ENCODE measurements at places on chromosomes 3 and 15.

GRCh38 chr3:42546691-42547213 is 35.0 kb downstream of the SEC22C start:
- peaks cover 12% of the 10 kb centered on the region for H3K4me1 ChIP-seq

DNA sequence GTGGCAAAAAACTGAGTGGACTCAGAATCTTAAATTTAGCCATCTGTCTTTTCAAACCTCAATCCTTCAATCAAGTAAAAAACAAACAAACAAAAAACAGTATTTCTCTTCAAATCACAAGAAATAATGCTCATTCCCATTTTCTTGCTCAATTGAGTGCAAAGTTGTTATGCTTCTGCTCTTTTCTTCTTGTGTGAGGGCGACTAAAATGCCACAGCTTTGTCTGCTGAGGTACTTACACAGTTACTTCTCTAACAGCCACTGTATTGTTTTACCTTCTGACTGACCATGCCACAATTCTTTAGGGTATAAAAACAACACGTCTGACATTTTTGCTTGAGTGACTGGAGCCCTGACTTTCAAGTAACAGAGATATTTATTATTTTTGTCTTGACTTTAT is 617.4 kb downstream of the NAALADL2 start:
- H3K36me3 ChIP-seq, result no peaks in the 10 kb centered on the region
- H3K4me3 ChIP-seq, result no peak overlapping the region
- no peaks in the 10 kb centered on the region for H3K27me3 ChIP-seq
- H3K27ac ChIP-seq, result no peak overlapping the region
- no peak for DNase-seq
- no peaks in the 10 kb centered on the region for H3K4me1 ChIP-seq

DNA sequence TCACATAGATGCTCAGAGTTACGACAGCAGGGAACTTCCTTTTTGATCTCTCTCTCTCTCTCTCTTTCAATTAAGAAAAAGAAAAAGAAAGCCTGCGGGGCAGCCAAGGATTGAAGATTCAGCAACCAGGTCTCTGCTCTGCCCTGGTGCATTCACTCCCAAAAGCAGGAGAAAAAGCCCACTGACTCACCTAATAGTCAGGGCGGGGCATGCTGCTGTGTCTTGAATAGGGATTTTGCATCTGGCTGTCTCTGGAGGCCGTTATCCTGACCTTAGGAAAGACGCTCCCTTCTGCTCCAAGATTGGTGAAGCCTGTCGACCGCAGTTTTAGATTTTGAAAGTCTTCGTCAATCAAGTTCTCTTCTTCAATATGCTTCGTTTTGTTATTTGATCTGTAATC is 20.8 kb upstream of the ITGB5 start:
- no peak overlapping the region for H3K4me3 ChIP-seq
- no peaks in the 10 kb centered on the region for H3K36me3 ChIP-seq
- no peak overlapping the region for H3K27ac ChIP-seq
- H3K27me3 ChIP-seq, result peaks cover 2% of the 10 kb centered on the region

- H3K36me3 ChIP-seq, result no peaks in the 10 kb centered on the region
- H3K27me3 ChIP-seq, result peaks cover 5% of the 10 kb centered on the region
- H3K4me3 ChIP-seq, result no peak overlapping the region
- DNase-seq, result peak; percentile 14
- peak overlapping the region; percentile 96 for H3K27ac ChIP-seq
Observed at GRCh38 chr15:52006702-52007340, 12.2 kb upstream of the MAPK6 start.

GRCh38 chr3:10883478-10884234 is 67.6 kb downstream of the SLC6A11 start:
- H3K4me1 ChIP-seq, result peaks cover 26% of the 10 kb centered on the region
- no peak overlapping the region for H3K4me3 ChIP-seq
- DNase-seq, result peak; percentile 51

DNA sequence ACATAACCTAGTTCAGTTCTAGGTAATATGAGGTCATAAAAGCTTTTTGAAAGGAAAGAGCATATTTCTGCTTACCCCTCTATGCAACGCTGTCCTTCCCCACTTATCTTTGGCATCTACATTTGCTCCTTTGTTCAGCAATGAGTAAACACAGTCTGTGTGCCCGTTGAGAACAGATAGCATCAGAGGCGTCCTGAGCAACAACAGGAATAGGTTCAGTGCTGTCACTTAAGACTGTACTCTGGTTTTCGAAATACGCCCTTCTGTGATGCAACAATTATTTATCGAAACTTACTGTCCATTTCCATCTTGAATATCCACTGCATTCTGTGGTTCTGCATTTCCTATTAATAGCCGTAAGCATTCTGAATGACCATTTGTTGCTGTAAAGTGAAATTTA is 84.4 kb downstream of the BTD start:
- DNase-seq, result no peak
- peaks cover 2% of the 10 kb centered on the region for H3K4me1 ChIP-seq
- no peaks in the 10 kb centered on the region for H3K27me3 ChIP-seq
- no peak overlapping the region for H3K4me3 ChIP-seq

DNA sequence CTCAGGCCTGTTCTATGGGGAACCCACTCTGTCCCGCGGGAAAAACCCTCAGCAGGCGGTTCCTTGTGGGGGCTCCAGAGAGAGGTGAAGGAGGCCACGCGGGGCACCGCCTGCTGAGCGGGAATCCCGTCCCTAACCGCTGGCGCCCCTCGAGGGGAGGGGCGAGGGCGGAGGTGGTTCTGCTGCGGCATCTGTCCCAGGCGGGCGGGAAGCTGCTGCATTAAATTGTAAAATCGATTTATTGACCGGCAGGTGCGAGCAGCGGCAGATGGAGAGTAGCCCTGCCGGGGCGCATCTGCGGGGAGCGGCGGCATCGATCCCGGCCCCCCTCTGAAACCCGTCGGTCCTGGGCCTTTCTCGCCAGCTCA is 3.7 kb upstream of the DLL4 start:
- H3K27ac ChIP-seq, result no peak overlapping the region
- peaks cover 29% of the 10 kb centered on the region for H3K36me3 ChIP-seq
- peak overlapping the region; percentile 86 for H3K4me3 ChIP-seq
- DNase-seq, result no peak
- peaks cover 26% of the 10 kb centered on the region for H3K27me3 ChIP-seq
- H3K4me1 ChIP-seq, result peaks cover 53% of the 10 kb centered on the region

GRCh38 chr15:78243491-78243941 is 9.2 kb upstream of the ACSBG1 start:
- no peaks in the 10 kb centered on the region for H3K4me1 ChIP-seq
- H3K27me3 ChIP-seq, result no peaks in the 10 kb centered on the region
- H3K36me3 ChIP-seq, result no peaks in the 10 kb centered on the region
- no peak overlapping the region for H3K4me3 ChIP-seq

- H3K4me1 ChIP-seq, result peaks cover 11% of the 10 kb centered on the region
- H3K27me3 ChIP-seq, result no peaks in the 10 kb centered on the region
- no peak for DNase-seq
- no peak overlapping the region for H3K27ac ChIP-seq
Observed at GRCh38 chr15:36844534-36844998, 255.8 kb downstream of the MEIS2 start.

GRCh38 chr15:91589360-91589759 is 264.1 kb upstream of the SLCO3A1 start:
- peaks cover 9% of the 10 kb centered on the region for H3K4me1 ChIP-seq
- no peak overlapping the region for H3K4me3 ChIP-seq
- H3K36me3 ChIP-seq, result no peaks in the 10 kb centered on the region
- H3K27me3 ChIP-seq, result no peaks in the 10 kb centered on the region
- no peak for DNase-seq
- no peak overlapping the region for H3K27ac ChIP-seq

DNA sequence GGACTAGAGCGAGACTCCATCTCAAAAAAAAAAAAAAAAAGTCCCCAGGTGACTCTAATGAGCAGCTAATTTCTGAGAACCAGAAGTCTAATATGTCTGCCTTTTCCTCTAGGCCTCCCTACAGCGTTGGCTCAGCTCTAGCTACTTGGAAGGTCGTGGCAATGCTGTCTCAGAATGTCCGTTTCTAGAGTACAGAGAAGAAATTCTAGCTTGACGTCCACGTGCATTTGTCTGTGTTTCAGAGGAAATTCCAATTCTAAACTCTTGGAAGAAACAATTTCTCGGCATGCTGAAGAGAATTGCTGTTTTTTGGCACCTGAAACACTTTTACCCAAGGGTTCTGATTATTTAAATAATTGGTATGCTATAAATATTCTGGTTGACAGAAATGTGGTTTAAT is 78.8 kb downstream of the SOX2 start:
- H3K4me3 ChIP-seq, result no peak overlapping the region
- no peak overlapping the region for H3K27ac ChIP-seq
- peaks cover 10% of the 10 kb centered on the region for H3K4me1 ChIP-seq
- peaks cover 2% of the 10 kb centered on the region for H3K27me3 ChIP-seq
- no peaks in the 10 kb centered on the region for H3K36me3 ChIP-seq

GRCh38 chr3:134274571-134274970 is 23.9 kb upstream of the RYK start:
- peaks cover 16% of the 10 kb centered on the region for H3K4me1 ChIP-seq
- H3K4me3 ChIP-seq, result no peak overlapping the region
- no peak for DNase-seq
- no peaks in the 10 kb centered on the region for H3K27me3 ChIP-seq
- H3K36me3 ChIP-seq, result no peaks in the 10 kb centered on the region

GRCh38 chr3:42497009-42497731 is 5.3 kb upstream of the VIPR1 start:
- no peak overlapping the region for H3K27ac ChIP-seq
- peaks cover 20% of the 10 kb centered on the region for H3K4me1 ChIP-seq
- no peak for DNase-seq
- H3K36me3 ChIP-seq, result no peaks in the 10 kb centered on the region
- H3K4me3 ChIP-seq, result no peak overlapping the region

GRCh38 chr3:109430911-109431563 is 93.7 kb upstream of the DPPA4 start:
- H3K4me1 ChIP-seq, result peaks cover 4% of the 10 kb centered on the region
- no peaks in the 10 kb centered on the region for H3K27me3 ChIP-seq
- no peak overlapping the region for H3K4me3 ChIP-seq
- no peak overlapping the region for H3K27ac ChIP-seq
- H3K36me3 ChIP-seq, result no peaks in the 10 kb centered on the region
- no peak for DNase-seq

- H3K4me3 ChIP-seq, result no peak overlapping the region
- peak overlapping the region; percentile 19 for H3K27ac ChIP-seq
- no peaks in the 10 kb centered on the region for H3K27me3 ChIP-seq
- H3K36me3 ChIP-seq, result no peaks in the 10 kb centered on the region
- H3K4me1 ChIP-seq, result peaks cover 11% of the 10 kb centered on the region
Observed at GRCh38 chr3:112781599-112781998, 65.1 kb downstream of the CD200R1L start.

- DNase-seq, result no peak
- H3K36me3 ChIP-seq, result peaks cover 4% of the 10 kb centered on the region
- H3K27ac ChIP-seq, result no peak overlapping the region
- no peak overlapping the region for H3K4me3 ChIP-seq
- peaks cover 13% of the 10 kb centered on the region for H3K4me1 ChIP-seq
Observed at GRCh38 chr15:68335251-68335650, 57.7 kb downstream of the FEM1B start.

All from endothelial cell (in vitro differentiated cells).